ENCODE measurements at places on chromosomes 13 and 19.
A peak's percentile ranks its signal among the peaks of the same experiment; 100 is the strongest.

DNA sequence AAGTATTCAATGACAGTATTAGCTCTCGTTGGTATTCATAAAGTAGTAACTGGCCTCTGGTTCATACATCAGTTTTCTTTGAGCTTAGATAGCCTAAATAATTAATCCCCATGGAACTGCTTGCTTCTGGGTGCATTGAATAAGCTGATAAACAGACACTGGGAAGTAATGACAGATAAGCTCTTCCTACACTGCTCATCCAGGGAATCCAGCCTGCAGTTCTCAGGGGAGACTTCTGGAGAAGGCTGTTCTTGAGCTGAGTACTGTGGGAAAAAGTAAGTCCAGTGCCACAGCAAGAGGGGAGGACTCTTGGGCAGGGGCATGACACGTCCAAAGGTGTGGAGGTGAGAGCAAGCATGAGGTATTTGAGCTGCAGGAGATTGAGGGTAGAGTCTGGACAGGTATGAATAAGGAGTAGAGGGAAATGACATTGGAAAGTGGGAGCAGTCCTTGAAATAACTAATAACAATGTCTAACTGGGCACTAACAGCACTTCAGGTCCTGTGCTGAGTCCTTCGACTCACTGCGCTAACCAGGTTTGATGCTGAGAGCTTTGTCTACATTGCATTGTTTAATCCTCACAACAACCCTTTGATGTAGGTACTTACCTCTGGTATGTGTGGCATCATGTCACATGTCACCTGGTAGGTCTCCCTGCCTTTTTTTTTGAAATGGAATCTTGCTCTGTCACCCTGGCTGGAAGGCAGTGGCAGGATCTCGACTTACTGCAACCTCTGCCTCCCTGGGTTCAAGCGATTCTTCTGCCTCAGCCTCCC, 7.2 kb downstream of the GARRE1 start:
- no peak for DNase-seq

GRCh38 chr13:99855526-99856420, 115.8 kb downstream of the ZIC5 start:
- no peak for DNase-seq

DNA sequence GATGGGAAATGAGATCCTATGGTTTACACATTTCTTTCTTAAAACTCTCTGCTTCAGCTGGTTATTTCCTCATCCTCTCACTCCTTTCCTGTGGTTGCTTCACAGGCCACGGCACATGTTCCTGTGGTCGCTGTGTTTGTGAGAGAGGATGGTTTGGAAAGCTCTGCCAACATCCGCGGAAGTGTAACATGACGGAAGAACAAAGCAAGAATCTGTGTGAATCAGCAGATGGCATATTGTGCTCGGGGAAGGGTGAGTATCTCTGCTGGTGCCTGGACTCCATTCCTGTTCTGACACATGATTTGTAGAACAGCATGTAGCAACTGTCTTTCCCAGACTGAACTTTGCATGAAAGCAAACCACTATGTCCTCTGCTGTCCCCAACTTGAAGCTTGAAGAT, 254.2 kb downstream of the ITGBL1 start:
- DNase-seq, result no peak

- DNase-seq, result no peak
Measured at GRCh38 chr19:7916103-7916954, 1.7 kb downstream of the TGFBR3L start.

DNA sequence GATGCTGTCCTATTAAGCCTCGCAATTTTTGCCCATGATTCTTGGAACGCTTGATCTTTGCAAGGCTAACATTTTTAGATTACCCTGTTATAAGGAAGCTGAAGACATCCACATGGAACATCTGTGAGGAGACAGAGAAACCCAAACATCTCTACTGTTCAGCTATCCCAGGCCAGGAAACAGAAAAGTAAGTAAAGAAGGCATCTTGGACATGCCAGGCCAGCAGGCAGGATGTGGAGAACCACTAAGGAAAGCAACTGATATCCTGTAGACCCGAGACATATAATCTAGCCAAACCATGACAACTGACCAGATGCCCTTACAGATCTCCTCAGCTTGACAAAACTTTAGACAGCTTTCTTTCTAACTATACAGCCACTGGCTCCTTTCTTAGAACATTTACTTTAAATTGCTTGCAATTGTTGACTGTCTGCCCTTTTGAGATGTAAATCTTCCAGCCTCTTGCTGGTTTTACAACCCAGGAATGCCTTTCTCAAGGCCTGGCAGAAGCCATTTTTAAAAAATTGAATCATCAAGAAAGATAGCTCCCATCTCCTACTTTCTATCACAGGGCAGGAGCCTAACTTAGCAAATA, 255.8 kb upstream of the DACH1 start:
- DNase-seq, result no peak

- no peak for DNase-seq
Measured at GRCh38 chr13:44068737-44069136, 189.0 kb downstream of the LACC1 start.

DNA sequence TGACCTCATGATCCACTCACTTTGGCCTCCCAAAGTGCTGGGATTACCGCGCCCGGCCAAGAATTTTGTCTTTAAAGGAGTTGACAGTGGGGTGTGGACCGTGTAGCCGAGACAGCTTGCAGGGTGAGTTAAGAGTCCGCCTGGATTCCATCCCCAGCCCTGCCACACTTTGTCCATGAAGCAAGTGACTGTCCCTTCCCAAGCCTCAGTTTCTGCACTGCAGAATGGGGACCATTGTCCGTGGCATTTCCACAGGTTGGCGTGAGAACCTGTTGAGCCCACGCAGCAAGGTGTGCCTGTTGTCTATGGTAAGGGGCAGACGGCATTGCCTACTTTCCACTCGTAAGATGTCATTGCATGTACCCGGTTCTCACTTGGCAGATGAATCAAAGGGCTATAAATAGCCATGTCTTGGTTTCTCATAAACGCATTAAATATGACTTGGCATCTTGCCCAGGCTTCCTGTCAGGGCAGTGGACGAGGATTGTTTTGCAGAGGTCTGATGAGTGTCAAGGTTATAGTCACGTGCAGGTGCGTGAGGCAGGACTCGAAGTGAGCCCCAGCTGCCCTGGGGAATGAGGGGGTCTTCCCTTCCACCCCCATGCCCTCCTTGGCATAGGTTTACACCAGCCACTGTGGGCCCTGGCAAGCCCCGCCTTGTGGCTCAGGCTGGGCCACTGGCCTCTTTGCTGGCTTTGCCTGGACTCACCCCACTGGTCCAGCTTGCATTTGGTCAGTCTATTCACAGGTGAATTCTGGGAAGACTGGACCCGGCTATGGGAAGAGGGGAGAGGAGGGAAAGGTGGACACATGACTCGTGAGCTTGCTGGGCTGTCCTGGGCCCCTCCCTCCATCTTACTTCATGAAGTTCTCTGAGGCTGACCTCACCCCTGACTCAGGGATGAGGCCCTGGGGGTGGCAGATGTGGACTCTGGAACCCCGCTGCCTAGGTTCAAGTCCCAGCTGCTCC, 14.6 kb downstream of the FAM187B start:
- peak; percentile 36 for DNase-seq

- peak; percentile 80 for DNase-seq
Measured at GRCh38 chr13:30865123-30866049, 40.7 kb upstream of the MEDAG start.

- no peak for DNase-seq
Measured at GRCh38 chr13:42990291-42991232, 1.5 kb downstream of the EPSTI1 start.

GRCh38 chr13:108268466-108269112, 929 bp upstream of the TNFSF13B start:
- no peak for DNase-seq

DNA sequence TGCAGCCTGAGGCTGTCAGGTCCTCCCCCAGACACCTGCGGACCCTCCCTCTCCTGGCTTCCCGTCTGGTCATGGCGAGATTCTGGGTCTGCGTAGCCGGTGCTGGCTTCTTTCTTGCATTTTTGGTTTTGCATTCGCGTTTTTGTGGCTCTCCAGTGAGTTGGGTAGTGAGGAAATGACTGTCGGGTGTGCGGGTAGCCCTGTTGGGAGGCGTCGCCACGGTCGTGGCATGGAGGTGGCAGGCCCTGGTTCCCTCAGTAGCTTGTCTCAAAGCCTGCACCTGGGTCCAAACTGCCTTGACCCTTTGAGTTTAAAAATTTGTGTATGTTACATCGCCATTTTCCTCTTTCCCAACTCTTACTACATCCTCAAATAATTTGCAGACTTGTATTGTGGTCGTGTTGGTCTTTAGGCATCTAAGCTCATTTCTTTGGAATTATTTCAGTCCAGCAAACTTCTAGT, 344 bp downstream of the NHLRC3 start:
- DNase-seq, result no peak

DNA sequence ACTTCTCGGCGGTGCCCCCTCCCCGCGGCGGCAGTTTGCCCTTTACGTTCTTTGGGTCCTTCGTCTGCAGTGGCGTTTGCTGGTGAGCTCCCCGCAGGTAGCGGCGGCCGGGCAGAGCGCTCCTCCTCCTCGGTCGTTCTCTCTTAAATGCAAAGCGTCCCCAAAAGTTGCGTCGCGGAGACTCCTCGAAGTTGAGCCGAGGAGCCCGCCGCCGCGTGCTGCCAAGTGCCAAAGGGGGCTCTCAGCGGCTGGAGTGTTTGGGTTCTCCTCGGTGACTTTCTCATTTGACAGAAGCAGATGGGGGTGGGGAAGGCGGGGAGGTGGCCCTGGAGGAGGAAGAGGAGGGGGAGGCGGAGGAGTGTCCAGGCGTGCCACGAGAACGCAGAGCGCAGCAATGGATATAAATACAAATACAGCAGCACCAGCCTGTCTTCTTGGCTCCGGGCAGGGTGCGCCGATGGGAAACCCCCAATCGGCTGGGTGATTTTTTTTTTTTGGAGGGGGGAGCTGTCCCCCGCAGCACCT, at the start of gene SOX21:
TSS of gene SOX21 (minus strand) at position 259 of the 525 bp plus-strand sequence. CDS start 496 bp downstream, outside the sequence.
- DNase-seq, result no peak

DNA sequence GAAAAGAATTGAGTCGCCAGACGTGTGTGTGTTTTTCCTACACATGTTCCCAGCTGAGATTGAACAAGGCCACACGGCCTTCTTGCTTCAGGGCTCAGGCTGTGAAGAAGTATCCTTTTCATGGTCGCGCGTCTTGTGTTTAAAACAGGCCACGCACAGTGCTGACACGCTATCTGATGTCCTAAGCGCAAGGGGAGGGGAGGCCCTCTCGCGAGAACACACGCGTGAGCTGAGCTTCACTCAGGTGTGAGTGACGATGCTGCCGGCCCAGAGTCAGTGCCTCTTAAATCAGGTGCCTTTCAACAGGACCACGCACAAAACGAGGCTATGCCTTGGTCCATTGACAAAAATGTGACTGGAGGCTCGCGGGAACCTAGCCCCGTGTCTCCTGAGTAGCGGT, 103.7 kb downstream of the TEX29 start:
- DNase-seq, result no peak

DNA sequence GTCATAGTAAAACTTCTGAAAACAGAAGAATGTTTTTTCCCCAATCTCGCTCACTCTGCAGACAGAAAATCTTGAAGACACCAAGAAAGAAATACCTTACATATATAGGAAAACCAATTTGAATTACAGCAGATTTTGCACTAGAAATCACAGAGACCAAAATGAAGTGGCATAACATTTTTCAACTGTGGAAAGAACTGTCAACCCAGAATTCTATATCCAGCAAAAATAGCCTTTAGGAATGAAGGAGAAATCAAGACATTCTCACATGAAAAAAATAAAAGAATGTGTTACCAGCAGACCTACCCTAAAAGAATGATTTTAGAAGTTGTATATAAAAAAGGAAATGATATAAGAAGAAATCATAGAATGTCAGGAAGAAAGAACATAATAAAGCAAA, 28.7 kb downstream of the CCDC122 start:
- no peak for DNase-seq

- no peak for DNase-seq
Measured at GRCh38 chr19:3142781-3143337, 7.0 kb downstream of the GNA15 start.

DNA sequence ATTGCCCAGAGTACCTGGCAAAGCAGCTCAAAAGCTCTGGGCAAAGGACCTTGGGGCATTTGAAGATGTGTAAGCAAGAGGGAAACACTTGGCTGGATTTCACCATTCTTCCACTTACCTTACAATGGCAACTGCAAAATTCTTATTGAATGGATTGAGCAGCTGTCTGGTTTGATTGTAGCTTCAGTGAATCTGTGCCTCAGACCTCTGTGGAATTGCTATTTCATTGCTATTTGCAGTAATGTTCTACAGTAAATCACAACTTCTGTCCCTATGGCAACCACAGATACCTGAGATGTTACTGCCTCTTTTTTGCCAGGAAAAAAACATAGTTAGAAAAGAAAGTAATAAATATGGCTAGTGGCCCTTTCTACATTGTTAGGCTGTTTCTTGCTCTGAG, 519.5 kb downstream of the SUCLA2 start:
- no peak for DNase-seq

DNA sequence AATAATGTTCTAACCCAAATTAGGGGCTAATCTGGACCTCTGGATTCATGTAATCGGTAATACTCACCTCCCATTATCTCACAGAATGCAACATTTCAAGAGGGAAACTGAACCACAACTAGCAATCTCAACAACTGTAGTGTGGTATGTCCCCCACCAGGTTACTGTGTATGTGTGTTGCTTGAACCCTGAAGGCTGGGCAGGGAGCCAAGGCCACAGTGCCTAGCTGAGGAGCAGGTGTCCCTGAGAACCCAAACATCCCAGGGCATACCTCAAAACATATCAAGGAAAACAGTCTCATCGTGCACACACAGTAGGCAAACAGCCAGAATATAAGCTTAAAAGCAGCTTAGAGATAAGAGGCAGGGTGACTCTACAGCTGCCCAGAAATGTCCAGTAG, 20.5 kb upstream of the NEK3 start:
- no peak for DNase-seq

GRCh38 chr13:37701306-37701705, 102.7 kb upstream of the POSTN start:
- DNase-seq, result no peak

- no peak for DNase-seq
Measured at GRCh38 chr19:32976223-32976805, 4.3 kb downstream of the FAAP24 start.

All from keratinocyte (primary cell).